ENCODE measurements at places on chromosomes 3 and 15.

GRCh38 chr3:119177321-119177720 lies 3.9 kb downstream of the UPK1B start:
- no peak for DNase-seq

- peak; percentile 61 for DNase-seq
These were observed 24.4 kb downstream of the SEC61A1 start for GRCh38 chr3:128076483-128077201.

DNA sequence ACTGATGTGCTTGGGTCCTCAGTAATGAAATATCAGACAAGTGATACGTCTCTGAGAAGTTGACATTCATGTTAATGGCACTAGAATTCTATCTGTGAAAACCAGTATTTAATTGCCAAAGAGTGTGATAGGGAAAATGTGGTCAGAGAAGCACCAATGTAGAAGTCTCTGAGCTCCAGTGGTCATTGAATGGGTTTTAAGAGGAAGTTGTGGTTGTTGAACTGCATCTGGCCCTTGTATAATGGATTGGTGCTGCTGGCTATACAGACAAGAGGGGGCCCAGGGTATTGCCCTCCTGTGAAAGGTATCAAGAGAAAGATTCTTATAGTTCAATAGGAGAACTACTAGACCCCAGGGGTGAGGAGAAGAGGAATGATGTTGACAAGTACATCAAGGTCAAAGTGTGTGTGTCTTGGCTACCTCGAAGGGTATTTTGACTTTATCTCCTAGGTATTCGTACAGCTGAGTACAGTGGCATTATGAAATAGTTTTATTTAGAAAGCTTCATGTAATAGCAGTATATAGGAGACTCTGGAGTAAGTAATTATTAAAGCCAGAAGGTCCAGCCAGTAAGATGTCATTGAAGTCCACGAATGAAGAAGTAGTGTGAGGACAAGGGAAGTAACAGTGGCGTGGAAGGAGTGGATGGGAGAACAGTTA lies 47.1 kb downstream of the CHD2 start:
- no peak for DNase-seq

DNA sequence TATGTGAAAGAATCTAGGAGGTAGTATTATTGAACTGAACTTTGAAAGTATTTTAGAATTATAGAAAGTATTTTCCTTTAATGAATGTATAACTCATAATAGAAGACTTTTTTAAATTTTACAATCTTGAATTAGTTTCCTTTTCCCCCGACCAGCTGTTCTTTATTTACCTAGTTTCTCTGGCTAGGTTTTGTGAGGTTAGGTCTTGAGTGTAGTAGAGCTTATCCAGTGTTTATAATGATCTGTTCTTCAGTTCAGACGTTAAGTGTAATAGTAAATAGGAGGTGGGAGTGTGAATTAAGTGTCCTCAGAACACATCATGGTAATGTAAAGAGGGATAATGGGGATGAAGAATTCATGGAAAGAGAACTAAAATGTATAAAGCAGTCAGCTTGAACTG lies 93.8 kb downstream of the MYRIP start:
- no peak for DNase-seq

GRCh38 chr15:51759557-51760070 lies 8.2 kb downstream of the TMOD2 start:
- DNase-seq, result no peak

- no peak for DNase-seq
These were observed 300.0 kb upstream of the TPM1 start for GRCh38 chr15:62742409-62743171.

GRCh38 chr3:34396288-34396687 lies 597.9 kb downstream of the PDCD6IP start:
- DNase-seq, result no peak

DNA sequence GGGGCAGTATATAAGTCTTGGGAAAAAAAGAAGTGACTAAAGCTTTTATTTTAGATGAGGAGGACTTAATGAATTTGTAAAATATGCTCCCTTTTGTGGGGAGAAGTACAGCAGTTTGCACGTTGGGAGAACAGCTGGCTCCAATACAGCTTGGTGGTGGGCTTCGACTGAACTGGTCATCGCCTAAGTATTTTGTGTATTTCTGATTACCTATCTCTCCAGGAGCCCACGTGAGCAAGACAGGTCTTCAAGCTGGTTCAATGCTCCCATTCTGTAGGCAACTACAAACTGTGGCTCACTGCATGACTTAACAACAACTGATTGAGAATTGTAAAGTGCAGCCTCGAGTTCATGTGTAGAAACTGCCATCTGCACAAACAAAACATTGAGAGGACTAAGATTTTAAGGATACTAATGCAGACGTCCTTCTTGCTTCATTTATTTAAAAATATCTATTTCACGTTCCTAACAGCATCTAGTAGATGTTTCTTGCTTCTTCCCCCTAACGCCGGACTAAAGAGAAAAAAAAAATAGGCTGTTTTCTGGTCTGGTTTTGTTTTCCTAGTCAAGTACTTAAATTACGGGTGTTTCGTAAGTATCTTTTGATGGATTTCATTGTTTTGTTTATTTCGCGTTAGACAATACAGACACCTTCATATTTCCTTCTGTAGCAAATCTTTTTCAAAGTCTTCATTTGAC lies 1.4 kb upstream of the GREM1 start:
- no peak for DNase-seq

DNA sequence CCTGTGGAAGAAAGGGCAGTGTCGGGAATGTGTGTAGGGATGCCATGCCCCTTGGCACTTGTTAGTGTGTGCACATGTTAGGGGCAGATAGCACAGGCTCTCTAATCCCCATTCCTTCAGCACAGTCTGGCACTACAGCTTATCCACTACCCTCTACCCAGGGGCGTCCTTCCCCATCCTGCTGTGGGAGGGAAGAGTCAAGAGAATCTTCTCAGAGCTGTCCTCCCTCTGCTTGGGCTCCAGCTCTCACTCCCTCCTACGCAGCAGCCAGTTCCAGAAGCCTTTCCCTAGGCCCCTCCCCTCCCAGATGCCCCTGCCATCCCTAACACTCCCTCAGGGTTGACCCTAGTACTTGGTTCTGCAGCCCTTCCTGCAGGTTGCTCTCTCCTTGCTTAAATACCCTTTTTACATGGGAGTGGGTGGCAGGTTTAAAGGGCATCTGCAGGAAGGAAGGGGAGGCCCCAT lies 815 bp upstream of the GRM2 start:
- DNase-seq, result no peak

- DNase-seq, result no peak
These were observed 41.6 kb upstream of the CLSTN2 start for GRCh38 chr3:139893267-139893962.

GRCh38 chr3:3665546-3665945 lies 133.7 kb upstream of the LRRN1 start:
- no peak for DNase-seq

GRCh38 chr3:148840451-148840850 lies 12.8 kb downstream of the CPB1 start:
- no peak for DNase-seq

DNA sequence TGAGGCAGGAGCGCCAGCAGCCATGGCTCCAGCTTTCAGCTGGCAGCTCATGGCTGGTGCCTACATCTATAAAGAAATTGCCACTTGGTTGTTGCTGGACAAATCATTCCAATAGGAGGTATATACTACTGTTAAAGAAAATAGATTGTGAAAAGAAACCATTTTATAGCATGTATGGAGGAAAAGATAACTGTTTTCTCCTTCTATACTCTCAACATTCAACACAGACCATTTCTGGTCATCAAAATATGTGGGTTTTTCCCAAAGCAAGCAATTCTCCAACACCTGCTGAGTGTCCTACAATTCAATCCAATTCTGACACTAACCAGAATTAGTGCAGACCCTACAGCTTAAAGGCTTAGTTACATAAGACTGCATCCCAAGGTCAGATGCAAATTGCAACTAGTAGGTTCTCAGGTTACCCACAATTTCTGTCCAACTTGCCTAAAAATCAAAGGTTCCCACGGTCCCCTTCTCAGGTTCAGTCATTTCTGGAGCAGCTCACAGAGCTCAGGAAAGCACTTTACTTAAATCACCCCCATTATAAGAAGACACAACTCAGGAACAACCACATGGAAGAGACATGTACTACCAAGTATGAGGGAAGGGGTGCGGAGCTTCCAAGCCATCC lies 42.4 kb upstream of the STRIT1 start:
- no peak for DNase-seq

- DNase-seq, result no peak
These were observed 23.0 kb upstream of the PLSCR4 start for GRCh38 chr3:146273721-146274407.

GRCh38 chr3:58522759-58523425 lies 14.1 kb downstream of the ACOX2 start:
- no peak for DNase-seq

DNA sequence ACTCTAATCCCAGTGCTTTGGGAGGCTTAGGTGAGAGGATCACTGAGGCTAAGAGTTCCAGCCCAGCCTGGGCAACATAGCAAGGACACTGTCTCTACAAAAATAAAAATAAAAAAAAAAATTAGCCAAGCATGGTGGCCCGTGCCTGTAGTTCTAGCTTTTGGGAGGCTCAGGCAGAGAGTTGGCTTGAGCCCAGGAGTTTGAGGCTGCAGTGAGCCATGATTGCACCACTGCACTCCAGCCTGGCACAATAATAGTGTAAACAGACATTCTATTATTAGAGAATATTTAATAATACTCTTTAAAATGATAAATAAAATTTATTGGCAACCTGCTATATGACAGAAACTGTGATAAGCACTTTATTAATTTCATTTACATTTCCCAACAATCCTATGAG lies 908.9 kb downstream of the TUSC7 start:
- DNase-seq, result no peak

GRCh38 chr15:91478717-91479191 lies 374.8 kb upstream of the SLCO3A1 start:
- no peak for DNase-seq

- DNase-seq, result no peak
These were observed 799.8 kb downstream of the DIPK2A start for GRCh38 chr3:144771381-144771870.

- no peak for DNase-seq
These were observed 6.3 kb downstream of the CDIN1 start for GRCh38 chr15:36585774-36586173.

GRCh38 chr15:66940368-66940767 lies 125.0 kb upstream of the SMAD3 start:
- DNase-seq, result peak; percentile 48

GRCh38 chr3:57805674-57806073 lies 49.6 kb downstream of the SLMAP start:
- no peak for DNase-seq

- peak; percentile 33 for DNase-seq
These were observed 108.4 kb upstream of the SLC6A11 start for GRCh38 chr3:10707400-10708215.

GRCh38 chr15:81295486-81296121 lies 28.3 kb downstream of the STARD5 start:
- DNase-seq, result no peak

GRCh38 chr15:96166223-96167200 lies 164.0 kb upstream of the NR2F2 start:
- DNase-seq, result no peak

DNA sequence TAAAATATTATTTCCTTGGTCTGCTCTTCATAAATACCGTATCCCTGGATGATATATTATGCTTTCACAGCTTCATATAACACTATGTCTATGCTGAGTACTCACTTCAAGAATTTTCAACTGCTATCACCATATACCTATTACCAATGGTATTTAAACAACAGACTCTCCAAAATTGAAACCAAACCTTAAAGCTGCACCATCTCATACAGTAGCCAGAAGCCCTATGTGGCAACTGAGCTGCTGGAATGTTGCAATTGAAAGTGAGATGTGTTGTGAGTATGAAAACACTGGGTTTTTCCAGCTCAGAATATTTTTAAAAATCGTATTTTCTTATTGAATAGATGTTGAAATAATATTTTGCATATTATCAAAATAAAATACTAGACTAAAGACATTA lies 130.1 kb upstream of the GOLGA6L6 start:
- DNase-seq, result no peak

DNA sequence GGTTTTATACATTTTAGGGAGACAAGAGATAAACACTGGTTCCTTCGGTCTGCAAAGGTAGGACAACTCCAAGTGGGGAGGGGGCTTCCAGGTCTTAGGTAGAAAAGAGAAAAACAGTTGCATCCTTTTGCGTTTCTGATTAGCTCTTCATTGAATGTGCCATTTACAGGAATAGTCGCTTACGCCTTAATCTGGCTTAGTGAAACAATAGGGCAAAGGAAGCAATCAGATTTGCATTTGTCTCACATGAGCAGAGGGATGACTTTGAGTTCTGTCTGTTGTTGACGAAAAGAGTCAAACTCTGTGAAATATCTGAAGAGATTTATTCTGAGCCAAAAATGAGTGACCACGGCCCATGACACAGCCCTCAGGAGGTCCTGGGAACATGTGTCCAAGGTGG lies 166.0 kb upstream of the ATP10A start:
- no peak for DNase-seq

GRCh38 chr15:34914317-34914716 lies 55.2 kb downstream of the AQR start:
- DNase-seq, result no peak

DNA sequence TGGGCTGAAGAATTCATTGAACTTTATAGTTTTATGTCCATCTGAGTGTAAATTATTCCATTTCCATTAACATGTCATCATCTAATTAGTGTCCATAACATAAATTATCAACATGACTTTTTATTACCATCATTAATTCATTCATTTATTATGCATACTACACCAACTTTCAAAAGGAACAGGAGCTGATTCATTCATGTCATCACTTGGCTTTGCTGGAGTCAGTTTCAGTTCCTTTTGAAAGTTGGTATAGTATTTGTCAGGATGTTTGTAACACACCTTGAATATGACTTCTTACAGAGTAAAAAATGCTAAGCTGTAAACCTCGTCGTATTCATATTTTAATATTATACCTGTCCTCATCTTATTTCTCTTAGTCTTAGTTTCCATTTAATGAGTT lies 298.0 kb upstream of the RBMS3 start:
- no peak for DNase-seq

DNA sequence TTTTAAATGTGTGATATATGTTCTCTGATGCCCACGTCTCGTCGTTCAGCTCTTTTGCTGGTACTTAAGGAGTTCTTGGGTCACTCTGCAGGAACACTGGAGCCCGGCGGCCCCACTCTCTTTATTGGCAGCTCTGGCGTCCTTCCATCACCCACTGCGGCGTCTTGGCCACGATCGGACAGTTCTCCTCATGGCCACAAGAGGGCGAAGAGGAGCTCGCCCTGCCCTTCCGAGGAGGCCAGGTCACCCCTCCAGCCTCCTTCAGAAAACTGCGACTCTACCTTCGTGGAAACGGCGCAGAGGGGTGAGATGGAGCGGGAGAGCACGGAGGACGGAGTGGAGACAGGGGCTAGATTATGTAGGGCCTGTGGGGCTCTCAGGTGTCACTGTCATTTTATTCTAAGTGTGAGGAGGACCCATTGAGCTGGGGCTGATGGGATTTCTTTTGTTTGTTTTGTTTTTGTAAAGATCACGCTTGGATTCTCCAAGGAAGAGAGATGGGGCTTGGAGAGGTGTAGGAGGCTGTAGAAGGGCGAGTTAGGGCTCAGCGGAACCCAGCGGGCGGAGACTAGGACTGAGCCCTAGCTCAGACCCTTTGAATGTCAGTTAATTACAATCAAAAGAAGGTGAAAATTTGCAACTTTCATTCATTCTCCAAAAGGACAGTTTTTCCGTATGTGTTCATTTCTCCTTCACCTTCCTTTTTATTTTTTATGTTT lies 28.0 kb upstream of the GABRA5 start:
- DNase-seq, result no peak

Measured in activated T-cell treated with anti-CD3 and anti-CD28 coated beads, Interleukin-2, amount 50 U/mL, for 24 hours (primary cell).